ENCODE measurements at places on chromosomes 7 and 10. TPM values are rescaled to one million over a fixed set of nuclear protein-coding genes. Genes with fewer than 3 reads are reported as not detected.

- H3K4me3 ChIP-seq, result no peak overlapping the region
- H3K4me1 ChIP-seq, result peaks cover 20% of the 10 kb centered on the region
- H3K36me3 ChIP-seq, result no peaks in the 10 kb centered on the region
- no peak for DNase-seq
- H3K27ac ChIP-seq, result no peak overlapping the region
These were observed 4.3 kb upstream of the PCBD1 start for GRCh38 chr10:70892631-70893030.

DNA sequence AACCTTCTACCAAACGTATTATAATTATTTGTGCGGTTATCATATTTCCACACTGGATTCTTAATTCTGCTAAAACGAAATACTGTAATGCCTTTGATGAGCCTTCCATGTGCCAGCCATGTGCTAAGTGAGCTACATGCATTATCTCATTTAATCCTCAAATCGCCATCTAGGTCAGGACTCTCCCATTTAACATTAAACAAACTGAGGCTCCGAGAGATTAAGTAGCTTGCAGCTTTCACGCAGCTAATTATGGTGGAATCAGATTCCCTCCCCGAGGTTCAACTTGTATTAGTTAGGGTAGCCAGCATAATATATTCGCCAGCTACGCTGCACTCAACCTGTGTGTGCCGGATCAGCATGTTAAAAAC, 798 bp upstream of the TSPAN33 start:
- H3K4me3 ChIP-seq, result no peak overlapping the region
- peaks cover 28% of the 10 kb centered on the region for H3K27me3 ChIP-seq
- DNase-seq, result no peak
- peaks cover 25% of the 10 kb centered on the region for H3K4me1 ChIP-seq

GRCh38 chr10:13732465-13732881, 145.7 kb downstream of the PRPF18 start:
- H3K36me3 ChIP-seq, result peaks cover 18% of the 10 kb centered on the region
- no peak for DNase-seq
- H3K4me1 ChIP-seq, result no peaks in the 10 kb centered on the region
- no peaks in the 10 kb centered on the region for H3K27me3 ChIP-seq
- no peak overlapping the region for H3K27ac ChIP-seq

DNA sequence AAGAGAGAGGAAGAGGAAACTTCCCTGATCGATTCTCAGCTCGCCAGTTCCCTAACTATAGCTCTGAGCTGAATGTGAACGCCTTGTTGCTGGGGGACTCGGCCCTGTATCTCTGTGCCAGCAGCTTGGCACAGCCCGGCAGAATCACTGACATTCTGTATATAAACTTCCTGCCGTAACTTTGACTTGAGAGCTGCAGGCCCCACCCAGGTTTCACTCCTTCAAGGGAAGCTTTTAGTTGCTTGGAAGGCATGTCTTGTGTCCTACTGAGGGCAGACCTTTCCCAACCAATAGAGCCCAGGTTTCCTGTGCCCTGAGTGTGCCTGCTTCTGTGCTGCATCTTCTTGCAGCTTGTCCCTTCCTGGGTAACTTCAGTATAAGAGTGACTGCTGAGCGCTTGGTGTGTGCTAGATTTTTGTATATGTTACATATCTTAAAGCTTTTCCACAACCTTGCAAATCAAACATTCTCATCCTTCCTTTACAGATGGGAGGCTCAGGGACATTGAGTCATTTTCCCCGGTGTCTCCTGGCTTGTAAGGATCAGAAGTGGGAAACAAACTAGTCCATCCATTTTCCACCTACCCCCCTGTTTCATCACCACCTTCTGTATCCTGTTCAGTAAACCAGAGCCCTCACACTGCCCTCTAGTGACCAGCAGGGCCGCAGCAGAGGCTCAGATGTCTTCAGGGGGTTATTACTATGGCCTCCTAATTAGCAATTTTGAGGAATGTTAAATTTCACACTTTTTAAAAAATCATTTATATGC, 225.2 kb upstream of the PRSS58 start:
- H3K4me1 ChIP-seq, result peaks cover 18% of the 10 kb centered on the region
- H3K4me3 ChIP-seq, result no peak overlapping the region
- H3K27ac ChIP-seq, result no peak overlapping the region
- H3K36me3 ChIP-seq, result no peaks in the 10 kb centered on the region

DNA sequence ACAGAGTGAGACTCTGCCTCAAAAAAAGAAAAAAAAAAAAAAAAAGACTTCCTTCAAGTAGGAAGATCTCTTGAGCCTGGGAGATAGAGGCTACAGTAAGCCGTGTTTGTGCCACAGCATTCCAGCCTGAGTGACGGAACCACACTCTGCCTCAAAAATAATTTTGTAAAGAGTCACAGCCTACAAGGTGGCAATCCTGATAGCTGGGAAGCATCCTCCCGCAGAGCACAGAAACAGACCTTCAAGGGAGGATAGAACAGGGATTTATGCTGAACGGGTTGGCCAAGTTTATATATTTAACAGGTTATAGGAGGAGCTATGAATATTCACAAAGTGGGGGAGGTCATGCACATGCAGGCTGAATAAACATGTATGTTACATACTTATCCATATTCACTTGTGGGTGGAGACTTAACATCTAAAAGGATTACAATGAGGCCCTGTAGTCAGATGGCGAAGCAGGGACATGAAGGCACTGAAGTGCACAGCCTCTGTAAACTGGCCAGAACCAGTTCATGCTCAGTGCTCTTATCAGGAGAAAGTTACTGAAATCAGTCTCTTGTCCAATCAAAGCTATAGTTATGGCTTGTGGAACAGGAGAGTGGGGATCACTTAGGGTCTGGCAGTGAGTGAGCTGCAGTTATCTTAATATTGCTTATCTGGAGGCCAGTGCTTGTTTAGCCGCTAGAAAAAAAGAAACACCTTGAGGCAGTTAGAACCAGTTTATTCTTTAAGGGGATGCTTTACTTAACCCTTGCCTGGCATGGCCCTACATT, 6.8 kb downstream of the LMBR1 start:
- peaks cover 1% of the 10 kb centered on the region for H3K4me1 ChIP-seq
- no peaks in the 10 kb centered on the region for H3K27me3 ChIP-seq
- DNase-seq, result no peak
- no peaks in the 10 kb centered on the region for H3K36me3 ChIP-seq
- no peak overlapping the region for H3K27ac ChIP-seq
- H3K4me3 ChIP-seq, result no peak overlapping the region

DNA sequence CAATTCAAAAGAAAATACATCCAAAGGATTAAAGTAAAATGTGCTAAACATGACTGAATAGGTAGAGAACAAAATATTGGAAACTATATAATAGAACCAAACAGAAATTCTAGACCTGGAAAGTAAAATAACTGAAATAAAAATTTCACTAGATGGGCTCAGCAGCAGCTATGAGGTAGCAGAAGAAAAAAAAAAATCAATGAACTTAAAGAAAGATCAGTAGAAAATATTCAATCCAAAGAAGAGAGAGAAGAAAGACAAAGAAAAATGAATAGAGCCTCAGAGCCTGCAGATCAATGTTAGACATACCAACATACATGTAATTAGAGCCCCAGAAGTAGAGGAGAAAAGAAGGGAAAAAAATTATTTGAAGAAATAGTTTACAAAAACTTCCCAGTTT, 129.6 kb upstream of the RNF32 start:
- no peaks in the 10 kb centered on the region for H3K4me1 ChIP-seq
- no peaks in the 10 kb centered on the region for H3K36me3 ChIP-seq
- H3K27ac ChIP-seq, result no peak overlapping the region

DNA sequence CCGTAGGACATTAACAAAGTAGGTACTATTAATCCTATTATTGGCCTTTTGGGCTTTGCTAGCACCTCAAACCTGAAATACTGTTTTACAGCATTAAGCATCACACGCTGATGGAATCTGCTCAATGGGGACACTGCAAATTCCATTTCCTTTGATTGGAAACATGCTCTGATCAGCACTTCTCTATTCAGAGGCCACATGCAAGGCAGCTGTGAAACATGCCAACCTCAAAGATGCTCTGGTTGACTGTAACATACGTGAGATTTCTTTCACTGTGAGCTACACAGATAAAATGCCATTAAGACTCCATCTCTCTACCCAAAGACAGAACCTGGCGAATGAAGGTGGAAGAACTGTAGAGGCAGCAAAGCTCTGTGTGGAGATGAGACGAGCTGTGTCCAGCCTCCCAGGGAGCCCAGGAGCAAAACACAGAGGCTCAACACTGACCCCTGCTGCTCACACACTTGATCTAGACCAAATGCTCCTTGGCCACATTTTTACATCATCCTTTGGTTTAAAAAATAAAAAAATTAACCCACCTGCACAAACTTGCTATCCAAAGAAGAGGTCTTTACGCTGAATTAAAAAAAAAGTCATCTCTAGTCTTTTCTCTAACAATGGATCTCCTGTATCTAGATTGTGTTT, 8.0 kb downstream of the RSU1 start:
- no peaks in the 10 kb centered on the region for H3K4me1 ChIP-seq
- no peaks in the 10 kb centered on the region for H3K36me3 ChIP-seq
- H3K27ac ChIP-seq, result no peak overlapping the region
- no peak for DNase-seq

DNA sequence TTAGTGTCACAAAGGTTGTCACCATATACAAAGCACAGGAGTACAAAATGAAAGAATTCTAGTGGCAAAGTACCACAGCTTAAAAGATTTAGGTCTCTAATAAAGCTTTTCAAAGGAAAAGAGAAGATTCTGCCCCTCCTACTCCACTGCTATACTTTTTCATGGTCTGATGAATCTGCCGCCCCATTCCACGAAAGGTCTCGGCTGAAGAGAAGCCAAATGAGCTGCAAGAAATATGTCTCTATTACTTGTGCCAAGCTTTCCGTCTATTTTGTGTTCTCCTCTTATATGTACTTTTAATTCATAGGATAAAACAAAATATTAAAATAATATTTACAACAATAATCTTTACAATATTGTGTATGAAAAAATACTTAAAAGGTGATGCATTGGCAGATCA, 222.6 kb downstream of the ANK3 start:
- H3K27me3 ChIP-seq, result no peaks in the 10 kb centered on the region
- DNase-seq, result no peak
- no peak overlapping the region for H3K27ac ChIP-seq
- H3K36me3 ChIP-seq, result peaks cover 5% of the 10 kb centered on the region

GRCh38 chr10:26799342-26799741, 61.4 kb downstream of the ABI1 start:
- H3K27me3 ChIP-seq, result no peaks in the 10 kb centered on the region
- no peak overlapping the region for H3K4me3 ChIP-seq
- peaks cover 32% of the 10 kb centered on the region for H3K4me1 ChIP-seq
- H3K27ac ChIP-seq, result no peak overlapping the region
- H3K36me3 ChIP-seq, result no peaks in the 10 kb centered on the region
- DNase-seq, result no peak

- H3K36me3 ChIP-seq, result no peaks in the 10 kb centered on the region
- peak overlapping the region; percentile 53 for H3K27ac ChIP-seq
- DNase-seq, result no peak
These were observed 43.3 kb downstream of the ETV1 start for GRCh38 chr7:13946181-13946580.

GRCh38 chr10:59905066-59905730, 1.2 kb downstream of the CCDC6 start:
- peaks cover 43% of the 10 kb centered on the region for H3K4me1 ChIP-seq
- H3K27ac ChIP-seq, result peak overlapping the region; percentile 92
- peak overlapping the region; percentile 97 for H3K4me3 ChIP-seq
- H3K36me3 ChIP-seq, result no peaks in the 10 kb centered on the region
- peak; percentile 56 for DNase-seq
- no peaks in the 10 kb centered on the region for H3K27me3 ChIP-seq

DNA sequence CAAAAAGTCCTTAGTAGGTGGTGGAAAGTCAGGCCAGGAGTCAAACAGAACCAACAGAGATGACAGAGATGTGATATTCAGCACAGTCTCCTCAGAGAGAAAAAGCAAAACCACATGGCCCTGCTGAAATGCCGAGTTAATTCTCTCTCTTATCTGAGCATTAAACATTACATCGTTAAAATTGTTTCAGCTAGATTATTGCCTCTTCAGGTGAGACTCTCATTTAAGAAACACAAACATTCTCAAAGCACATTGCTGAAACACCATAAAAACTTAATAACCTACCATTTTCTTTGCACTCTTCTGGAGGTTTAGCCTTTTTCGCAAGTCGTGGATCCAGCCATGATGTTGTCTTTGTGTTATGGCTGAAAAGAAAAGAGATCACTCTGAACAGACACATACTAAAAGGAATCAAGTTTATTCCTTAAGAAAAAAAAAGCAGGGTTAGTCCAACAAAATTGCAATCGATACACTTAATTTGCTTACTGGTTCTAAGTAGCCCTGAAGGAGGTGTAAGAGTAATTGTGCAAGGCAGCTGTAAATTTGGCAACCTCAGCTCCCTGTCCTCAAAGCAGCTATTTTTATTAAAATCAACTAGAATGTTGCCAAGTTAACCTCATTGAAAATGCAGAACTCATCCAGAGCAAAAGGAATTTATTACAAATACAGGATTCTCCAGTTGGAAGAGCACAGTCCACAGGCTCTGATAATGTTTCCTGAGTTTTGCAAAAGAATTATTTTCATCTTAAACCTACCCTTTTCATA, 691.1 kb downstream of the PHTF2 start:
- no peak for DNase-seq
- H3K4me3 ChIP-seq, result peak overlapping the region; percentile 20
- no peaks in the 10 kb centered on the region for H3K27me3 ChIP-seq
- H3K27ac ChIP-seq, result no peak overlapping the region
- H3K36me3 ChIP-seq, result no peaks in the 10 kb centered on the region

DNA sequence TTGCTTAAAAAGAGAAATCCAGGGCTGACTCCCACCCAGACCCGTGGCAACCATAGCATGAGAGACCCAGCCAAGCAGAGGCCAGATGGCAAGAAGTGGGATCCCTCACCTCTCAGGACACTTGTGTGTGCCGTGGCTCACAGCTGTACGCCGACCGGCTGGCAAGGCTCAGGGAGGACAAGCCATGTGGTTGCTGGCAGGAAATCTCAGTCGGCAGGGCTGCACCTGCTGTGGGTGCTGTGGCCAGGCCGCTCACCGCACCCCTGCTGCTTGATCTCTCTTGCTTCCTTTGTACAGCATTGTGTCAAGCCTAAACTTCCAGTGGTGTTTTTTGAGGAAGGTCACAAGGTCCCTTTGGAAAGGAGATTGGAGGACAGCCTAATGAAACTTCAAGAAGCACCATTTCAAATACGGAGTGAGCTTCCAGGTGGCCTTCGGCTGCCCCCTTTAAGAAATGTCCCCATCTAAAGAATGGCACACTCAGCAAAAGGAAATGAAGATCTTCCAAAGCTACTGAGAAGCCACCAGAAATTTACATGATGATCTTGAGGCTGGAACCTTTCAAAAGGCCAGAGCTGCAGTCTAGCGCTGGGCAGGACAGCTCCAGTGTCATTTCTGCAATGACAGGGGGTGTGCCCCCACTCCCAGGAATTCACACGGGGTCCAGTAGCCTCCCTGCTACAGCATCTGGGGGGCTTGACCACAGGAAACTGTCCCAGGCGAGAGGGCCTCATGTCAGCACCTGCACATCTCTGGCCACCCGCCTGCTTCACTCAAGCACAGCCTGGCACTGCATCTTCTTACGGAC, 409.0 kb upstream of the MGMT start:
- no peak overlapping the region for H3K27ac ChIP-seq
- H3K4me1 ChIP-seq, result no peaks in the 10 kb centered on the region
- no peaks in the 10 kb centered on the region for H3K36me3 ChIP-seq
- no peak for DNase-seq
- no peaks in the 10 kb centered on the region for H3K27me3 ChIP-seq
- no peak overlapping the region for H3K4me3 ChIP-seq

The URGCP gene
- 26.1 TPM for total RNA-seq

The PGAM2 gene
- 0.44 TPM for total RNA-seq

The OR2A12 gene
- total RNA-seq, result not detected

The EN2 gene
- total RNA-seq, result not detected

The CLDN3 gene
- 12.8 TPM for total RNA-seq

The MSRB2 gene
- 17.9 TPM for total RNA-seq

The ACTL6B gene
- total RNA-seq, result not detected

The SFXN2 gene
- total RNA-seq, result 10.0 TPM

The ABCB4 gene
- total RNA-seq, result not detected

The MYOZ1 gene
- 2.9 TPM for total RNA-seq

Measured in lower lobe of right lung (tissue), 2 donors.